Fibroblast of the aortic adventitia (primary cell): ENCODE measurements at places on chromosomes 2 and 18. TPM values are rescaled to one million over a fixed set of nuclear protein-coding genes. Genes with fewer than 3 reads are reported as not detected.

- DNase-seq: peak; percentile 32
These were observed 141.6 kb upstream of the MSH6 start for GRCh38 chr2:47641366-47641765.

- no peak for DNase-seq
These were observed at the start of gene KCNJ13 for GRCh38 chr2:232776435-232776834. Gene KCNJ13 (minus strand): TSS chr2:232776565. CDS start chr2:232771362, 5,203 bp downstream.

GRCh38 chr18:79771446-79772107 lies 26.2 kb upstream of the KCNG2 start:
- no peak for DNase-seq

GRCh38 chr2:320561-320960 lies 32.7 kb upstream of the ALKAL2 start:
- no peak for DNase-seq

DNA sequence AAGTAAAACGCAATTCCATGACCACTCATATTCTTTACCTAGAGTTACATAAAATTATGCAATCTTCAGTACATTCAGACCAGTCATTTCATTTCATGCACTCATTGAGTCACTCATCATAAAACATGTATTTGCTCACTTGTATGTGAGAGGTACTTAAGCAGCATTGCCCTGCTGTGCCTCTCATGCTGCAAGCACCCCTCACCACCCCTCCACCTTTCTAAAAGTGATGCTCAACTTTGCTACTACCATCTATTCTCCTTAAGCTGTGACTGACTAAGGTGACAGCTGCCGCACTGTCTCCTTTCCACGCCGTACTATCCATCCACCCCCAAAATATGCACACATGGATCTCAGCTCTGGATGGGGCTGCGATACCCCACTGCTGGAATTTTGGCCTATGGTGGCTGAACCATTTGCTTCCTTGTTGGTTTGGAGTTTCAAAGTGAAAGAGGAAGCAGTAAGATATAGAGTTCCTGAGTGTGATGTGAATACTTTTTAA lies 7.2 kb downstream of the ARHGAP25 start:
- DNase-seq: no peak

DNA sequence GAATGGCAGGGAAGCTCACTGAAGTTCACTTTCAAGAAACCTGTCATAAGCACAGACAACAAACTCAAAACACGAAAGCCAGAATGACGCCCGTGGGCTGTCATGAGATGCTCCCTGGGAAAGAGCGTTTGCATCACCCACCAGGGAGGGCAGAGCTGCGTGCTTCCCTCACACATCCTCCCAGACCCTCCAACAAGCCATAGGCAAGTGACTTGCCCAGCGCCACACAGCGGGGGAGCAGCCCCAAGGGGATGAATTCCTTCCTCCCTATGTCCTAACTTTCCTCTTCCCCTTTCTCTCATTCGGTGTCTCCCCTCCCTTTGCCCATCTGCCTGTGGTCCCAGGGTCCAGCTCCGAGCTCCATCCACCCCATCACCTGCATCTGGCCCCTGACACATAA lies 10.7 kb downstream of the BIN1 start:
- no peak for DNase-seq

DNA sequence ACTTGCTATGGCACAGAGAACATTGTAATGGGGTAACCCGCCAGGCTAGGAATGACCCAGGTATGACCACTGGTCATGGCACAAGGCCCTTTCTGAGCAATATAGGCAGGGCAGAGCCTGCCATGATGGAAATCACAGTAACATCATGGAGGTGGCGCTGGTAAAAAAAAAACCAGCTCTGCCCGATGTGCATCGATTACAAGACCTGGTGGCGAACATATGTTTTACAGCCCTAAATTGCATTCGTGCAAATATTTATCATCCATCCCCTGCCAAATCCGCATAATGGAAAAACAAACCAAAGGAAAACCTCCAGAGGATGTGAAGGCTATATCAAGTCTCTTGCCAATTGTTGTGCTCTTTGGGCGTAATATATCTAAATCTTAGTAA lies 60.6 kb downstream of the SEMA4F start:
- DNase-seq: no peak

DNA sequence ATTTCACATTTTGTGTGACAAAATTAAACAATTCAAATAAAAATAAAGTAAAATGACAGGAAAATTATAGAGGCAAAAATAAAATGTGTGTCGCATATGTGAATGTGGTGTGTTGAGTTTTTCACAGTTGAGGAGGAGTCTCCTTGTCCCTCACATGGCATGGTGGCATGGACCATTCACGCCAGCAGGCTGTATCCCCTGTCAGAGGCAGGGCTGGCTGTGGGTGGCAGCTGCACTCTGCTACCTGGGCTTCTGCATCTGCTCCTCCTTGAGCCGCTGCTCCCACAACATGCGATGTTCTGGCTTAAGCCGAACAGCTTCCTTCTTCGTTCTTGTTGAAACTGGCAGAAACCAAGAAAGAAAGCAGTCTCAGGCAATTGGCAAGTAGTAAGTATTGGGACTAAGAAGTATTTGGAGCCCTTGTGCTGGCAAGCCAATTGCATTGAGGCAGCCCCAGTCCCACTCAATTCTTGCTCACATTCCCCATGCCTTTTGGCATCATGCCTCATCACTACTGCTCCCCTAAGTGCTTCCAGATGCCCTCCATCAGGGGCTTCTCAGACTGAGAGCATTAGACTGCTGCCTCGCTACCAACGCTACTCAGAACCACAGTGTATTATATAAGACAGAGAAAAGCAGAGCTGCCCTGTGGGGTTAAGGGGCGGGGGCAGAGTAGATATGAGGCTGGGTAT lies 177.9 kb upstream of the NABP1 start:
- DNase-seq: peak; percentile 76

GRCh38 chr2:134154246-134154645 lies 99.6 kb upstream of the MGAT5 start:
- DNase-seq: no peak

DNA sequence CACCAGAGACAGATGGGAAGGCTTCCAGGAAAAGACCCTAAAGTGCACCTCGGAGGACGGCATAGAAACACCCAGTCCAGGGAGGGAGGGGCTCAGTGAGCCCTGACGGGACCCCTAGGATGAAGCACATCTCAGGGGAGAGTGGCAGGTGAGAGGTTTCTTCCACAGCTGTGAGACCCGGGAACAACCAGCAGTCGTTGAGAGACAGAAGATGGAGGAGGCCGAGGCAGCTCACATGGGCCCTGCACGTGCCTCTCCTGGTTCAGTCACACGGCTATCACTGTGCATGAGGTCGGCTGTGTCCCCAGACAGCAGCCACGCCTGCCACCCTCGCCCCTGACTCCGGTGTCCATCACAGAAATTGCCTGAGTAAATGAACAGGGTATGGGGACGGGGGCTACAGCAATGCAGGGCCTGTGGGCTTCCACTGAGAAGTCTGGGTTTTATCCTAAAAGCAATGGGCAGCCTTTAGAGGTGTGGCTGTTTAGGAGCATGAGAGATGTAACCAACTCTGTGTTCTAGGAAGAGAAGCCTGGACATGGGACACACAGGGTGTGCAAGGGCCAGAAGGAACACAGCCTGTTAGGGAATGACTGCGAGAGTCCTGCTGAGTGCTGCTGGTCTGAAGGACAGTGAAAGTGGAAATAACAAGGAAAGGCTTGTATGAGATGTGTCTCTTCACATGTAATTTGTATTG lies 102.0 kb downstream of the TMEM18 start:
- no peak for DNase-seq

DNA sequence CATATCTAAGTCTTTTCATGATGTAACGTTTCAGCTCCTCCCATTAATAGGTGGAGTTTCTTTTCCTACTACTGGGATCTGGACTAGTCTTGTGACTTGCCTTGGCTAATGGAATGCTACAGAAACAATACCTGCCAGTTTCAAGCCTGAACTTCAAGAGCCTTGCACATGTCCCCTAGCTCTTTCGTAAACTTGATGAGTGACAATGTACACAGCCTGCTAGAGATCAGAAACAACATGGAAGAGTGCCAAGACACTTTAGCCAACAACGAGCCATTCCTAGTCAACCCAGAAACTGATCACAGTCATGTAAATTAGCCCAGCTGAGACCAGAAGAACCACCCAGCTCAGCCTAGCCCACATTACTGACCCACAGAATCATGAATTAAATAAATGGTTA lies 24.8 kb upstream of the STK39 start:
- no peak for DNase-seq

- DNase-seq: no peak
These were observed 15.3 kb upstream of the HES6 start for GRCh38 chr2:238255151-238255551.

GRCh38 chr2:42969231-42970150 lies 177.1 kb upstream of the HAAO start:
- DNase-seq: peak; percentile 96

DNA sequence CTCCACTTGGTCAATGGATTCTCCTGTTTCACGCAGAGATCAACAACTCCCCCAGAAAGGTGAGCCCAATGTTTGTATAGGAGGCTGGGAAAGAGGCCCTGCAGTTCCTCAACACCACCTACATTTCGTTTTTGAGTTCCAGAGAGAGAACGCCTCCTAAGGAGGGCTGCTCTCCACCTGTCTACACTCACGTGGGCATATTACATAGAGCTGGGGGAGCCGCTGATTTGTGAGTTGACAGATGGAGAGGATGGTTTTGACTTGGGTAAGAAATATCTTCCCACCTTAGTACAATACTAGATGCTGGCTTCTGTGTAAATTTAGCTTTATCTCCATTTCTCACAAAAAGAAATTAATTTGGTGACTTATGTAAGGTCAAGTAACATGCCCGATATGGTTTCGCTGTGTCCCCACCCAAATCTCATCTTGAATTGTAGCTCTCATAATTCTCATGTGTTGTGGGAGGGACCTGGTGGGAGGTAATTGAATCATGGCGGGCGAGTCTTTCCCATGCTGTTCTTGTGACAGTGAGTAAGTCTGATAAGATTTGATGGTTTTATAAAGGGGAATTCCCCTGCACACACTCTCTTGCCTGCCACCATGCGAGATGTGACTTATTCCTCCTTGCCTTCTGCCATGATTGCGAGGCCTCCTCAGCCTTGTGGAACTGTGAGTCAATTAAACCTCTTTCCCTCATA lies 274.5 kb upstream of the PXDN start:
- no peak for DNase-seq

- DNase-seq: no peak
These were observed 81.8 kb upstream of the CREB1 start for GRCh38 chr2:207448006-207448405.

- no peak for DNase-seq
These were observed 48.1 kb downstream of the WDR33 start for GRCh38 chr2:127762846-127763245.

DNA sequence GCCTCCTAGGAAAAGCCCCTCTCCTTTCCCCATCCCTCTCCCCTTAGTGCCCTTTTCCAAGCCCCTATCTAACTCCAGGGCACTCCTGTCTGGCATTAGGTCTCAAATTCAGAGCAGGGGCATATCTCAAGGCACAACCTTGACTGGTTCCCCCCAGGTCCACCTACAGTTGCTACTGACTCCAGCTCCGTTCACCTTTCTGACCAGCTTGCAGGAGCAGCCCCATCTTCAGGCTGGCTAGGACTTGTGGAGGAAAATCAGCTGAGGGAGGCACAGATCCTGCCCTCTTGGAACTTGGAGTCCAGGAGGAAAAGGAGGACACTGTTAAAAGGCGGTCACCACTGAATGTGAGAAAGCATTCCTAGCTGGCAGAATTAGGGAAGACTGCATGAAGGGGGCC lies 152.4 kb downstream of the ZFP36L2 start:
- DNase-seq: no peak

DNA sequence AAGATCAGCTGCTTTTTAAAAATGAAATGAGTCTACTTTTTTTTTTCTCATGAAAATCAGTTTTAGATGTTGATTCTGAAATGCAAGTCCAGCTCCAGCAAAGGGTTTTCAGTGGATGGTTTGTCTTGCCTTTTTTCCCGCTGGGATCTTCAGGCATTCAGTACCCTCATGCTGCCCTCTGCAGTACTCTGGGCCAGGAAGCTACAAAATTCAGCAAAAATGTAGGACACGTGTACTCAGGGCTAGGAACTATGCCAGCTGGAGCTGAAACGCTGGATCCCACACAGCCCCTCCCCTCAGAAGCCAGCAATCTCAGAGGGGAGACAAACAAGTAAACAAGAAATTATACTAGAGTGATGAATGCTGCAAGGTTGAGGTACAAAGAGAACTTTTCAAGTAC lies 97.3 kb downstream of the MMADHC start:
- DNase-seq: no peak

- no peak for DNase-seq
These were observed 130.1 kb upstream of the KCNJ3 start for GRCh38 chr2:154568413-154568812.

The EIPR1 gene
- total RNA-seq: 23.3 and 36.1 TPM in 2 replicates

The SIX3 gene
- not detected in 2 replicates for total RNA-seq

The PROM2 gene
- 0.18 and 0.33 TPM in 2 replicates for total RNA-seq

The TUBA3E gene
- not detected in 2 replicates for total RNA-seq

The ZNF804A gene
- total RNA-seq: 4.7 and 12.9 TPM in 2 replicates

The ACMSD gene
- total RNA-seq: not detected in 2 replicates

The NYAP2 gene
- total RNA-seq: not detected in 2 replicates

The IL36A gene
- 2.0 TPM in 1 of 2 replicates, not detected in the other for total RNA-seq

The PPP1R1C gene
- total RNA-seq: 1.4 TPM in 1 of 2 replicates, not detected in the other
